ENCODE measurements at places on chromosomes 4 and X. TPM values are rescaled to one million over a fixed set of nuclear protein-coding genes. Genes with fewer than 3 reads are reported as not detected.

The TLR7 gene
- not detected for total RNA-seq

The ADH1B gene
- not detected for total RNA-seq

The VCX gene
- total RNA-seq: not detected

The ARR3 gene
- total RNA-seq: not detected

The GIMD1 gene
- not detected for total RNA-seq

The RGN gene
- 0.56 TPM for total RNA-seq

The ATP2B3 gene
- 0.11 TPM for total RNA-seq

The DKK2 gene
- total RNA-seq: 8.3 TPM

The ARSH gene
- total RNA-seq: not detected

DNA sequence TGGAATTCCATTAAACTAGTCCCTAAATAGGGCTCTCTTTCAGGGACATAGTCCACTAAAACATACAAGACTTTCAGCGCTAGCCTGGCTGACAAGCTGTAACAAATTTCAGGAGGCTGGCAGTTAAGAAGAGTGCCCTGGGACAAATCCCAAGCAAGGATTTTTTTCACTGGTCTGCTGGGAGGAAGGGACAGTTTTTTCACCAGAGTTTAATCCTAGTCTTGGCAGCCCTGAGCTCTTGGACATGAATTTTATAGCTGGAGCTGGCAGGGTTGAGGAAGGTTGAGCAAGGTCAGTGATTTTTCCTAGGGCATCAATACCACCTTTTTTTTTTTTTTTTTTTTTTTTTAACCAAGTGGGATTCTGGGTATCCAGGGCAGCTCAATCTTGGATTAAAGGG is 184.4 kb downstream of the SH2D1A start:
- DNase-seq: no peak

GRCh38 chr4:94517492-94517891 is 65.8 kb downstream of the PDLIM5 start:
- no peak for DNase-seq

- no peak for DNase-seq
Observed at GRCh38 chrX:2185341-2186082, 315.3 kb downstream of the DHRSX start.

DNA sequence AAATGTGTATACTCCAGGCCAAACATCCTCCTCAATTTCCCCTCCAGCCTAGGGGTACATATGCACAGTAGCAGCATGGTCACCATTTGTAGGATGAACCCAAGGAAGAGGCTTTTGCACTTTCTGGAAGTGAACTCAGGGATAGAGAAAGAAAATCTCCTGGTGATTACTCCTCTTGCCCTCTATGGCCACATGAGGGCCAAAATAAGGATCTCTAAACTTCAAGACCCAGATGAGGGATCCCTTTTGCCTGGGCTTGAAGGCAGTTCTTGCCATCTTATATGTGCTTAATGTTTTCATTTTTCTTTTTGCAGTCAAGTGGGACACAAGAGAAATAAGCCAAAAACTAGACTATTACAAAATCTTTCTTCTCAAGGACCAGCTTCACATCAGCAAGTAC is 29.5 kb upstream of the MUC7 start:
- DNase-seq: no peak

DNA sequence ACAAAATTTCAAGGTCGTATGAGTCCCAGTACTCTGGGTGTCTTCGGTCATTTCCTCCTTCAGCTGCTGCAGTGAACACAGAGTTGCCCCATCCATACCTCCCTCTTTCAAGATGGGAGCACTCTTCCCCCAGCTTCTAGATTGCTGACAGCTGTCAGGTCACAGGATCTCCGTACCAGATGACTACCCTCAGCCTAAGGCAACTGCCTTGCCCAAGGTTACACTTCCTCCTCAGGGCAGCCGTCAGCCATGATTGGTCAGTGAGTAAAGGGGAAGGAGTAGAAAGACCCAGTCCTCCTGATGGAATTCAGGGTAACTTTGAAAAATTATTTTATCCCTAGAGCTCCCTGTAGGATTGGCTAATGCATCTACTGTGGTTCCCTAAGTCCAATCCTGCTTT is 81.6 kb downstream of the NAF1 start:
- no peak for DNase-seq

- DNase-seq: peak; percentile 26
Observed at GRCh38 chrX:101265869-101266428, 25.2 kb downstream of the TAF7L start.

DNA sequence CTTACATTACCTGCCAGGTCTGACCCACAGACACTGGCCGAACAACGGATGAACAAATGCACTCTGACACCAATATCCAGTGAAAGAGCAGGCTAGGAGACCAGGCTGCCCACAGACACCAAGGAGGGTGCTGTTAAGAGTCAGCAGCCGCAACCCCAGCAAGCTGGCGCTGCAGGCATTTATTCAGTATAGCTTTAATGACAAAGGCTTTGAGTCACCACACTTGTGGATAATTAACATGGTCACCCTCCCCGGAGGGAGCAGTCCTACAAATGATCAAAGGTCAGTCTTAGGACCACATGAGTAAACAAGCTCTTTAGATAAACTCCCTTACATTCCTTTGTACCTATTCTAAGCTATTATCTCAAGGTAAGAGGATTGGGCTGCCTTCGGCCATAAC is 368.5 kb upstream of the GRID2 start:
- no peak for DNase-seq
